Uterus (tissue), 4 donors: ENCODE measurements at places on chromosomes 3 and 15. TPM values are rescaled to one million over a fixed set of nuclear protein-coding genes. Genes with fewer than 3 reads are reported as not detected.
A peak's percentile ranks its signal among the peaks of the same experiment; 100 is the strongest.

The TMIE gene
- total RNA-seq, result 0.41 TPM

The LHFPL4 gene
- total RNA-seq, result not detected

The FSIP1 gene
- total RNA-seq, result 0.77 TPM

DNA sequence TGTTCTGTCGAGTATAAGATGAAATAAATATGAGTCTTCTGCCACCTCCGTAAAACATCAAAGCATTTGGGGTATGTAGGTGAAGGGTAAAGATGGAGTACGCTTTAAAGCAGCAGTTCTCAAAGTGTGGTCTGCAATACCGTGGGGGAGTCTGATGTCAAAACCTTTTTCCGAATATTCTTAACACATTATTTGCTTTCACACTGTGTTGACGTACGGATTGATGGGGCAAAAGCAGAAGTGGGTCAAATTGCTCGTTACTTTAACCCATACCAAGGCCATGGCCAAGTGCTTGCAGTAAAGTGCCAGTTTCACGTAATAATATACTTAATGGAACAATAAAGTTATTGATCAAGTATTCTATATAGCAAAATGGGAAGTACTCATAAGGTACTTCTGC is 36.3 kb downstream of the PAK2 start:
- DNase-seq, result no peak

DNA sequence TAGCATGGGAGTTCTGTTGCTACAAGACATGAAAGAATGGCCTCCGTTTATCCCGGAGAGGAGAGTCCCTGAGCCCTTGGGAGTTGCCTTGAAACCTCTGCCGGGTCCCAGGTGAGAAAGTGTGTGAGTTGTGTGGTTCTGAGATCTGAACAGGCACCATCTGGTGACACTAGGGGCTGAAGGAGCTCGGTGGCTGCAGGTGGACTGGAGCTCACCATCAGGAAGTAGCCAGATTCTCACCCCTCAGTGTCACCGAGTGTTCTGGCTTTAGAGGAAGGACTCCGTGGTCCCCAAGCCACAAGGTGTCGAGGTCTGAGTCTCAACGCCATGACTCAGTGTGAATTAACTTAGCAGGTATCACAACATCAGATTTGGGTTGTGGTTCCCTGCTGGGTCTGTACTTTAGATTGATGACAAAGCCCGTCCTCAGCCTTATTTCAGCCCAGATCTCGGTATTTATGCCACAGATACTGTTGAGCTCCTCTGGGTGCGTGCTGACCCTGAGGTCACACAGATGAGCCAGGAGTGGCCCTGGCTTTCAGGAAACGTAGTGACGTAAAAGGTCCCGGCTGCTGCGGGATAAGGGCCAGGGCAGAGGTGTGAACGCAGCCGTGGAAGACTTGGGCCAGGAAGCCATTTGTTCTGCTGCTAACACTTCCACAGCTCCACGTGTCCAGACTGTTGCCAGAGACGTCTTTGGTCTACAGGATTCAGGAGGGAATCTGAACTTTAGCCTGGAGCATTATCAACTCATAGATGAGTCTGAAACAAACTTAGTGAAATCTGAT is 54.4 kb downstream of the PGPEP1L start:
- peak; percentile 29 for DNase-seq

DNA sequence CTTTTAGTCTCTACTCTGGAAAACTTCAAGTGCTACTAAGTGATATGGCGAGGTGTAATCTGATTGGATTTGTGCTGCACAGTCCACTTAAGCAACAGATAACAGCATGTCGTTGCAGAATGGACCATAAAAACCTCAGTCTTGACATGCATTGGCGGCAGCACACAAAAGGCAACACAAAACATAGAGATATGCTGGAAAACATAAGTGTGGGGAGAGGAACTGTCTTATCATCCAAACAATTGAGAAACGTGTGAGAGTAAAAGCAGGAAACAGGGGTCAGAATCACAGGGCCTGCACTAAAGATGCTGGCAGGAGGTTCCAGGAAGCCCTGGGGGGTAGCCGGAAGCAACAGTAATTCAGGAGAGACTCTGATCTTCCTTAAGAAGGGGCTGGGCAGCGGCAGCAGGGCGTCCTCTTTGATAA is 82.1 kb downstream of the CGNL1 start:
- peak; percentile 76 for DNase-seq

DNA sequence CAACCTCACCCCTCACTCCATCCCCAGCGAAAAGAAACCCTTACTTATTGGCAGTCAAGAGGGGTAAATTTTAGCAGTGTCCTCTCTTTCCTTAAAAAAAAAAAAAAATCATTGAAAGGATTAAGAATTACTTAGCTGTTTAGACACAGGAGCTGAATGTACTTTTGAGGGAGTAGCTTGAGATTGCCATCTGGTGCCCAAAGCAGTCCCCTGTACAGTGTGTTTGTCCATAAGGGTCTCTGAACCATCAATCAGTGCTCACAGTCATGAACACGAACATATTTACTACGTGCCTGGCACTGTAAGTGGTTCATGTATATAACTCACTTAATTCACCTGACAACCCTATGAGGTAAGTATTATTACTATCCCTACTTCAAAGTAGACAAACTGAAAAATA is 463.5 kb downstream of the RAP2B start:
- no peak for DNase-seq

- DNase-seq, result no peak
These were observed 404.4 kb upstream of the NECTIN3 start for GRCh38 chr3:110667216-110667615.

DNA sequence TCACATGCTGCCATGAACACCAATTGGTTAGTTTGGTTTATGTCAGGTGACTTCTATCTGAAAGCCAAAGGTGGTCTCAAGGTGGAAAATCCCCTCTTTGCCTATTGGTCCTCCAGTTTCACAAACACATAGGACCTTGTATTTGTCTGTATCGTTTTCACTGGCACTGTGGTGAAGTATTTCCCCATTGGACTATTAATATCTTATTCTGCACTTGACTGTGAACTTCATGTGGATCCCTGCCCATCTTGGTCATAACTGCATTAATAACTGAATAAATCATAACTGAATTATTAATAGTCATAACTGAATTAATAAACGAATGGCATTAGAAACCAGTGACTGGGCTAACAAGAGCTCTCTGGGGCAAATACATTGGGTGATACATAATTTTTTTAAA is 341.3 kb upstream of the ADAMTS9 start:
- DNase-seq, result no peak

- DNase-seq, result no peak
These were observed at the start of gene SLC51A for GRCh38 chr3:196216089-196216564. TSS of gene SLC51A (plus strand) at chr3:196216534. CDS start at chr3:196216713, 179 bp downstream.

GRCh38 chr3:169965562-169966427 is 812 bp upstream of the SEC62 start:
- DNase-seq, result no peak

DNA sequence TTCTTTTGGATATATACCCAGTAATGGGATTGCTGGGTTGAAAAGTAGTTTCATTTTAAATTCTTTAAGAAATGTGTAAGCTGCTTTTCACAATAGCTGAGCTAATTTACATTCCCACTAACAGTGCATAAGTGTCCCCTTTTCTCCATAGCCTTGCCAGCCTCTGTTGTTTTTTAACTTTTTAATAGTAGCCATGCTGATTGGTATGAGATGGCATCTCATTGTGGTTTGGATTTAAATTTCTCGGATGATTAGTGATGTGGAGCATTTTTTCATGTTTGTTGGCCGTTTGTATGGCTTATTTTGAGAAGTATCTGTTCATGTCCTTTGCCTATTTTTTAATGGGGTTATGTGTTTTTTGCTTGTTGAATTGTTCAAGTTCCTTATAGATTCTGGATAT is 444.3 kb upstream of the ATP11B start:
- DNase-seq, result no peak
